A549 treated with dexamethasone at 1 μM for 4 hours (cell line): ENCODE measurements at places on chromosomes 1 and 21. TPM values are rescaled to one million over a fixed set of nuclear protein-coding genes. Genes with fewer than 3 reads are reported as not detected.

Gene FAM78B
- total RNA-seq: 0.12 to 0.50 TPM (median 0.40 TPM) in 5 replicates

Gene SELENON
- 52.5 to 72.6 TPM (median 68.1 TPM) in 5 replicates for total RNA-seq

Gene FBLIM1
- 17.2 to 30.9 TPM (median 24.8 TPM) in 5 replicates for total RNA-seq

Gene FCRL4
- total RNA-seq: not detected in 5 replicates
